Chondrocyte (in vitro differentiated cells): ENCODE measurements at places on chromosomes 2 and 18. TPM values are rescaled to one million over a fixed set of nuclear protein-coding genes. Genes with fewer than 3 reads are reported as not detected.
A peak's percentile ranks its signal among the peaks of the same experiment; 100 is the strongest.

Gene SERTAD2
- total RNA-seq = 18.1 to 20.5 TPM (median 20.3 TPM) in 3 replicates

DNA sequence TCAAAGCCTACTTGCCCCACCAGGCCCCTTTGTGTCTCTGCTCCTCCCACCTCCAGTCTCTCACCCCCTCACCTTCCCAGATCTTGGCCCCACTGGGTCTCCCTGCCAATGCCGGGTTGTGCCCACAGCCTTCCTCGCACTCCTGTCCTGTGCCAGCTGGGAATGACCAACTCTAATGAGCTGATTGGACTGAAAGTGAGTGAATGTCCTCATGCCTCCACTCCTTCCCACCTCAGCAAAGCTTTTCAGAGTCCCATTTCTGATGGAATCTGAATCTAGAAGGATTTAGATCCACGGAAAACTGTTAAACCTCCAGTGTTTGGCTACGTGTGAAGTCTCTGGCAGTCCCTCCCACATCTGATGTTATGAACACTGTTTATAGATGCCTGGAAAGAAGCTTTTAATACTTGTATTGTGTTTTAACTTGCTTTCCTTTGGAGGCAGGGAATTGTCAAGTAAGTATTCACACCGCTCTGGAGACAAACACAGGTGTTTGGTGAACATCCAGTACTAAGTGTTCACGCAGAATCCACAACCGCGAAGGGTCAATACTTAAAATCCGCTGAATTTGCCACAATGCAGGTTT, 103.9 kb downstream of the RTN4 start:
- H3K36me3 ChIP-seq = no peaks in the 10 kb centered on the region
- H3K4me1 ChIP-seq = peaks cover 12% of the 10 kb centered on the region
- no peak overlapping the region for H3K4me3 ChIP-seq
- DNase-seq = no peak
- no peaks in the 10 kb centered on the region for H3K27me3 ChIP-seq

DNA sequence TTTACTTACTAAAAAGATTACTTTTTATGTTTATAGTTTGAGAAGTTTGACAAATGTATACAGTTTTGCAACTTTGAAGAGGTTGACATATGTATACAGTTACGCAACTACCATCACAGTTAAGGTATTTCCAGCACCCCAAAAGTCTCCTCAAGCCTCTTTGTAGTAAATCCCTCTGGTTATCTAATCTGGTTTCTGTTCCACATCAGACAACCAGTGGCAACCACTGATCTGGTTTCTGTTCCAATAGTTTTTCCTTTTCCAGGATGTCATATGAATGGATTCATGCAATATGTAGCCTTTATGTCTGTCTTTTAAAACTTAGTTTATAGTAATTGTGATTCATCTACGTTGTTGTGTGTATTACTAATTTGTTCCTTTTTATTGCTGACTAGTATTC, 23.5 kb downstream of the IFIH1 start:
- H3K27me3 ChIP-seq = no peaks in the 10 kb centered on the region
- no peak for DNase-seq
- no peak overlapping the region for H3K27ac ChIP-seq
- no peak overlapping the region for H3K4me3 ChIP-seq
- peaks cover 37% of the 10 kb centered on the region for H3K4me1 ChIP-seq

Gene IER3IP1
- total RNA-seq = 16.4 to 18.5 TPM (median 16.4 TPM) in 3 replicates

Gene TUBB8B
- not detected in 3 replicates for total RNA-seq

Gene ARL4C
- total RNA-seq = 16.4 to 129 TPM (median 127 TPM) in 3 replicates

Gene GPAT2
- not detected in 3 replicates for total RNA-seq

DNA sequence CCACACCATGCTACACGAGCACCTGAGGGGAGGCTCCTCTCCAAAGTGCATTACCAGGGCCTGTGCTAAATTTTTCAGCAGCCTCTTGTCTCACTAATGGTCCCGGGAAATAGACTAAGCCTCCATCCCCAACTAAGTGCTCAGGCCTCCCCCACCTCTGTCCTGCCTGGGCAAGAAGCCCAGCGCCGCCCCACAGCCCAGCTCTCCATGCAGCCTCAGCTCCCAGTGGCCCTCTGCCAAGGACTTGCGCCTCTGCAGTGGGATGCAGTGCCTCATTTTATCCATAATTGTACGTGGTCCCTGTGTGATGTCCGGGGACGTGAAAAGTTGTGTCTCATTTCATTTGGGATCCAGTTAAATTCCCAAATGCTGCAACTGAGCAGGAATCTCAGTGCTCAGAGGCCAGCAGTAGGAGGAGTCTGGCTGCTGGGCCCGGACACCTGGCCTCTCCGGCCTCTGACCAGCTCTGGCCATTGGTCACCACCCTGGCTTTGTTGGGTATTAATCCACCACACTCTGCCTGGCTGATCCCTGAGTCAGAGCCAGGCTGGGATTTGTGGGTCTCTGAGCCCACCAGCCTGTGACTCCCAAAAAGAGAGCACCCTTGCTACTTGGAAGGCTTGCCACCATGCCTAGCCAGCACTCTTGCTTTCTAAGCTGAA, 11.4 kb upstream of the STEAP3 start:
- no peak overlapping the region for H3K4me3 ChIP-seq
- H3K27ac ChIP-seq = no peak overlapping the region
- peaks cover 10% of the 10 kb centered on the region for H3K27me3 ChIP-seq
- no peaks in the 10 kb centered on the region for H3K36me3 ChIP-seq
- H3K4me1 ChIP-seq = peaks cover 4% of the 10 kb centered on the region

GRCh38 chr2:48934807-48935206, 179.3 kb upstream of the LHCGR start:
- peaks cover 24% of the 10 kb centered on the region for H3K27me3 ChIP-seq
- no peak overlapping the region for H3K27ac ChIP-seq
- H3K4me3 ChIP-seq = no peak overlapping the region
- DNase-seq = no peak
- no peaks in the 10 kb centered on the region for H3K4me1 ChIP-seq

- no peak overlapping the region for H3K27ac ChIP-seq
- no peaks in the 10 kb centered on the region for H3K27me3 ChIP-seq
- no peak overlapping the region for H3K4me3 ChIP-seq
These were observed 231.5 kb downstream of the AFF3 start for GRCh38 chr2:99910902-99911301.

- H3K27me3 ChIP-seq = peaks cover 6% of the 10 kb centered on the region
- no peak overlapping the region for H3K27ac ChIP-seq
These were observed 34.2 kb upstream of the NR4A2 start for GRCh38 chr2:156366753-156367152.

GRCh38 chr2:56892382-56892781, 708.6 kb downstream of the CCDC85A start:
- H3K4me3 ChIP-seq = no peak overlapping the region
- no peak overlapping the region for H3K27ac ChIP-seq
- no peaks in the 10 kb centered on the region for H3K36me3 ChIP-seq
- H3K27me3 ChIP-seq = peaks cover 2% of the 10 kb centered on the region
- no peaks in the 10 kb centered on the region for H3K4me1 ChIP-seq

Gene C2orf76
- 9.6 to 13.6 TPM (median 11.0 TPM) in 3 replicates for total RNA-seq

DNA sequence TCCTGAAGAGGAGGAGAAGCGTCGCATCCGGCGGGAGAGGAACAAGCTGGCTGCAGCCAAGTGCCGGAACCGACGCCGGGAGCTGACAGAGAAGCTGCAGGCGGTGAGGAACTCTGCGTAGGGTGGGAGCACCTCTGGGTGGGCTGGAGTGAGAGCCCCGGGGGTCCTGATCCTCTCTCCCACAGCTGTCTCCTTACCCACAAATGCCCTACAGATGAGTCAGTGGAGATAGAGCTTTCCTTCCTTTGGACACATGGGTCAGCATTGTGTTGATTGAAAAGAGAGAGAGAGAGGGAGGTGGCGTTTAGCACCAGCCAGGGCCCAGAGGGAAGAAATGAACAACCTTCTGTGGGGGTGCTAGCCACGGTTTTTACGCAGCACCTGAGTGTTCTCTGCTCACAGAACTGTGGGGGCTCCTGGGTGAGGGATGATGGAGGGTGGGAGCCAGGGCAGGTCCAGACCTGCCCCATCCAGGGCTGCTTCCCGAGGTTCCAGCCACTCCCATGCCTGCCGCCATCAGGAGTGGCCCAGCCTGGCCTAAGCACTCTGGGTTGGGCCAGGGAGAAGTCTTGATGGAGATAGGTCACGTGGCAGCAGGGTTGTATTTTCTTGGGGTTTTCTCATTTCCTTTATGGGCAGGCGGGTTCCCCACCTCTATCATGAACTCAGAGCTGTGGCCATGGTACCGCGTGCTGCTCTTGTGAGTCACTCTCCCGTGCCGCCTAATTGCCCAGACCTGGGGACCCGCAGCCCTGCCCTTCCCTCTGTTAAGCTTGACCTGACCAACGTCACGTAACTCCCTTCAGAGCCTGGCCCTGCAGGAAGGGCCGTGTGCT, 16.3 kb downstream of the FOSL2 start:
- H3K36me3 ChIP-seq = peaks cover 60% of the 10 kb centered on the region
- DNase-seq = no peak
- H3K27ac ChIP-seq = peak overlapping the region; percentile 89
- peaks cover 58% of the 10 kb centered on the region for H3K4me1 ChIP-seq
- peak overlapping the region; percentile 22 for H3K4me3 ChIP-seq
